ENCODE measurements at places on chromosomes 2 and 18.

- DNase-seq, result no peak
Observed at GRCh38 chr18:57518533-57518932, 68.0 kb downstream of the FECH start.

- no peak for DNase-seq
Observed at GRCh38 chr2:235262750-235263149, 231.1 kb upstream of the AGAP1 start.

DNA sequence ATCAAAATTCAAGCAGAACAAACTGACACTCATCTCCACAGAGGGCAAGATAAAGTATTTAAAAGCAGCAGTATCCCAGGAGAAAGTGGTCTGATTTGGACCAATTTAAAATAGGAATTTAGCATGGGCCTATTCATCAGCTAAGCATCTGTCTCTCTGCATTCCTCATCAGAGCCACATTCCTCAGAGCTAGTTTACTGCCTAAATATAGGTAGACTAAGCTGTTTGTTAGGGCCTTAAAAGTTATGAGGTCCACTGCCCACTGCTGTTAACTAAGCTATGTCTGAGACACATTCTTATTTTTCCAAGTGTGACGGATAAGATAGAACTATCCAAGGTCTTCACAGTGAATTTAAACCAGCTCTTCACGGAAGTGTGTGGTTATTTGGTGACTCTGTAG is 17.6 kb downstream of the NEB start:
- DNase-seq, result no peak

GRCh38 chr2:170157025-170157684 is 20.8 kb upstream of the MYO3B start:
- peak; percentile 16 for DNase-seq

- DNase-seq, result no peak
Observed at GRCh38 chr2:65370387-65371073, 61.9 kb downstream of the SPRED2 start.

DNA sequence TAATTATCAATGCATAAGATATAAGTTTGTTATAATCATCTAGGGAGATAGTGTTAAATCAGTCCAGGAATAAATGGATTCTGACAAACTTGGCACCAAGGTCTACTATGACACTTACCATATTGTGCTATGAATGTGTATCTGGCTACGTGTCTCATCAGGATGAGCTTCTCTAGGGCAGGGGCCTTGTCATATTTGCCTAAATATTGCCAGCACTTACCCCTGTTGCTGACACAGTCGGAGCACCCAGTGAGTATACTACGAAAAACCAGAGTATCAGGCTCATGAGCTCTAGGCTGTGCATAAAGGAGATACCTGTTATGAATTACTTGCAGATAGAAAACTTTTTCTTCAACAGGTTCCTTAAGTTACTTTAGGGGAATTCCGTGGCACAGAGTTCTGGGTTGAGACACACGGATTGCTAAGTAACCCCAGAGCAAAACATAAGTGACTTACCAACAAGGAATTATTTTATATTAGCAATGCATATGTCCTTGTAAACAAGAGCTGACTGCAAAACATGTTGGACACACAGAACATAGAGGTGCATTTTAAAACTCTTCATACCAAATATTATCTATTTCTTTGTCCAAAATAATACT is 7.7 kb upstream of the TTC39C start:
- no peak for DNase-seq

GRCh38 chr18:31990823-31991222 is 27.8 kb upstream of the RNF125 start:
- DNase-seq, result no peak

- DNase-seq, result no peak
Observed at GRCh38 chr2:236720974-236721540, 151.4 kb downstream of the ACKR3 start.

- no peak for DNase-seq
Observed at GRCh38 chr18:6744816-6745455, 15.4 kb downstream of the ARHGAP28 start.

DNA sequence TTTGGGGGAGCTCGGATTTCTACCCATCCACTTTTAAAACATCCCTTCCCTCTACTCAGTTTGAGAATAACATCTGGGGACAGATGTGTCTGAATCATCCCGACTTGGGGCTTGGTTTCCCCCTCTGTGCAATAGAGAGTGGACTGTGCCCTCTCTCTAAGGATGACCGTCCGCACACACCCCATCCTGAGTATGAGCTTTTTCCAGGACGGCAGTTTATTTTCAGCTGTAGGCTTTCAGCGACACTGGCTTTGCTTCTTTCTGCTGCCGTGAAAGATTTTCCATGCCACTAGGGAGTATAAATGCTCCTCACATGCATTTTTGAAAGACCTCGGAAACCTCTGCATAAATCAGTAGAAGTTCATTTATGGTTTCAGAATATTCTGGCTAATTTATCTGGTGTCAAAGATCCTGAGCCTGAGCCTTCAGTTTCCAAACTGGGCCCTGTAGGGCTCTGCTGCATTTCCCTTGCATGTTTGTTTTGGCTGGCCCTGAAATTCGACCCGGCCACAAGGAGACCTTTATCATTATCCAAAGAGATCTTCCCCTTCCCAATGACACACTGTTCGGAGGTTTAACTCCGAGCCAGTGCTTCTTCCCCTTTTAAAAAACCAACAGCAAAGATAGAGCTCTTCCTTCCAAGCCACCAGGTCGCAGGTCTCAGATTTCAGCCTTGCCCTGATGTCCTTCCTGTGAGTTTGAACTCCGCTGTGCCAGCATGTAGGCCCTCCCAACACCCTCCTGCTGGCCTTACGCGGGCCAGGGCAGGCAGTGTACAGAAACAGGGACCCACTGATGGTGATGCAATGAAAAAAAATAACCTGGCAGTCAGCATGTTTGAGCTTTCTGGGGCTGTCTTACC is 53.3 kb downstream of the FECH start:
- DNase-seq, result no peak

GRCh38 chr2:240955306-240956170 is 42.9 kb upstream of the SNED1 start:
- DNase-seq, result no peak

DNA sequence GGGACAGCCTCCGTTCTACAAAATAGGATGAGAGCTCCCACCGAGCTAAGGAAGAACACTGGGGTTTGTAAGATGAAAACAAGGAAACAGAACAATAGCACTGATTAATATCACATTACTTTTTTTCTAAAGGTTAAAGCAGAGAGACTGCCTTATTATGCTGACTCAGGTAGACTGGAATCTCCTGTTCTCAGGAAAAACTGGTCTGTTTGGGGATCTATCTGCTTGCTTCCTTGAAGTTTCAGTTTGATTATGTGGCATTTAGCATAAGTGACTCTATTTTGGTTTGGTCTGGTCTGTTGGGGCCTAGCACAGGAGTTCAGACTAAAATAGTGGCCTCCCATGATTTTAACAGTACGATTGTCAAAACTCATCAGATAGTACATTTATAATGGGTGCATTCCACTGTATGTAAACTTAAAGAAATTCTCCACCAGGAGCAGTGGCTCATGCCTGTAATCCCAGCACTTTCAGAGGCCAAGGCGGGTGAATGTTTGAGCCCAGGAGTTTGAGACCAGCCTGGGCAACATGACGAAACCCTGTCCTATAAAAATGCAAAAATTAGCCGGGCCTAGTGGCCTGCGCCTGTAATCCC is 64.1 kb upstream of the NDUFV2 start:
- no peak for DNase-seq

DNA sequence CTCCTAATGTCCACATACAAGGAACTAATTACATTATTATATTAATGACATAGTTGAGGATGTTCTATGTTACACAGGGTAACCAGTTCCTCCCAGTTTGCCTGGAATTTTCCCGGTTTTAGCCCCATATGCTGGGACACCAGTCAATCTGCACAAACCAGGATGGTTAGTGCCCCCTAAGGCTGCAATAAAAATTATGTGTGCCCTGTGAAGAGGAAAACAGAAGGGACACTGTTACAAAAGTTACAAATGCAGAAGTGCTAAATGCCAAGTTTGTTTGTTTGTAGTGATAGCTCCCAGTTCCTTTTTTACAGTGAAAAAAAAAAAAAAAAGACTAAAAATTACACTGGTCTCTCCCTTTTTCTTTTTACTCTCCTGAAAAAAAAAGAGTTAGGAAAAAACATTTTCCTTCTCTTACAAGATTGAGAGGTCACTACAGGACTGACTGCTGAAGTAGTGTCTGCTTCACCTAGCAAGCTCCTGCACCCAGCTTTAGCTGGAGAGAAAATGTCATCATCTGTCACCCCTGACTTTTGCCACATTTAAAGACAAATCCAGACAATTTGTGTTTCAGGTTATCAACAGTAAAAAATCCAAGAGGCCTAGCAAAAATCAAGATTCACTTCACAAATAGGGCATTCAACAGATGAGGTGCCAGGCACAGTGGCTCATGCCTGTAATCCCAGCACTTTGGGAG is 3.2 kb downstream of the ANKRD44 start:
- no peak for DNase-seq

GRCh38 chr2:197786010-197786877 is 1.1 kb upstream of the BOLL start:
- no peak for DNase-seq

DNA sequence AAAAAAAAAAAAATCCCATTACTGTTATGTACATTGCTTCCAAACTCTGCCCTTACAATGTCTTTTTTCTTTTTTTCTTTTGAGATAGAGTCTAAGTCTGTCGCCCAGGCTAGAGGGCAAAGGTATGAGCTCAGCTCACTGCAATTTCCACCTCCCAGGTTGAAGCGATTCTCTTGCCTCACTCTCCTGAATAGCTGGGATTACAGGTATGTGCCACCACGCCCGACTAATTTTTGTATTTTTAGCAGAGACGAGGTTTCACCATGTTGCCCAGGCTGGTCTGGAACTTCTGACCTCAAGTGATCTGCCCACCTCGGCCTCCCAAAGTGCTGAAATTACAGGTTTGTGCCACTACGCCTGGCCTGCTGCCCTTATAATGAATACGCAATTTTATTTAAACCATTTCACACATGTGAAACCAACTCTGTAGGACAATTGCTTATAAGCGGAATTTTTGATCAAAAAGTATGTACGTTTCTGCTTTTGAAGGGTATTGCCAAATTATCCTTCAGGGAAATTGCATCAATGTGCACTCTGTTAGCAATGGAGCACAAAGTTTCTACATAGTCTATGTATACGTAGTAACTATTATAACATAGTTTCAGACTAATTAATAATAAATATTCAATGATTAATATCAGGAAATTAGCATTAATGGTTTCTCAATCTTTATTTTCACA is 55.7 kb upstream of the ACTR3 start:
- DNase-seq, result no peak

- no peak for DNase-seq
Observed at GRCh38 chr18:64799376-64799775, 650.5 kb upstream of the LINC00305 start.

- no peak for DNase-seq
Observed at GRCh38 chr2:38940746-38941145, 51.1 kb downstream of the ARHGEF33 start.

DNA sequence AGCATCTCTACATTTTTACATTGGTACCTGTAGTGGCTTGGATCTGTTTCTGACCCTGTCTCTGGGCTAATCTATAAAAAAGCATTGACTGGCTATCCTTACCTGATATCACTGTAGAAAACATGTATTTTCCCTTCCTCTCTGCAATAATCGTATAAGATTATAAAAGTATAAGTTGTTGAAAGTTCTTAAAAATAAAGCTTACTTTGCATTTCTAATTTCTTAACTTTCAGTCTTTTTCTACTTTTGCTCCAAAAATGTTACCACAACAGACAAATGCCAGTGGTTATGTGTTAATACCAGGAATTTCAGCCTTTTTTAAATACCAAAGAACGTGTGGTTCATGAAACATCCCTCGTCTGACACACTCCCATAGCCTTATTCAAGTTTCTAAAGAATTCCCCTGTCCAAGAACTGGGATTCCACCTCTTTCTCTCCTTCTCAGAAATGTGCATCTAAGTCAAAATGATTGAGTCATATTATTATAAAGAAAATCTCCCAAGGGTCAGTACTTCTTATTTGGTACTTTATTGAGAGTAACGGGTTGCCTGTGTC is 28.5 kb upstream of the ACKR3 start:
- no peak for DNase-seq

GRCh38 chr2:9002637-9003365 is 683 bp downstream of the MBOAT2 start:
- no peak for DNase-seq

DNA sequence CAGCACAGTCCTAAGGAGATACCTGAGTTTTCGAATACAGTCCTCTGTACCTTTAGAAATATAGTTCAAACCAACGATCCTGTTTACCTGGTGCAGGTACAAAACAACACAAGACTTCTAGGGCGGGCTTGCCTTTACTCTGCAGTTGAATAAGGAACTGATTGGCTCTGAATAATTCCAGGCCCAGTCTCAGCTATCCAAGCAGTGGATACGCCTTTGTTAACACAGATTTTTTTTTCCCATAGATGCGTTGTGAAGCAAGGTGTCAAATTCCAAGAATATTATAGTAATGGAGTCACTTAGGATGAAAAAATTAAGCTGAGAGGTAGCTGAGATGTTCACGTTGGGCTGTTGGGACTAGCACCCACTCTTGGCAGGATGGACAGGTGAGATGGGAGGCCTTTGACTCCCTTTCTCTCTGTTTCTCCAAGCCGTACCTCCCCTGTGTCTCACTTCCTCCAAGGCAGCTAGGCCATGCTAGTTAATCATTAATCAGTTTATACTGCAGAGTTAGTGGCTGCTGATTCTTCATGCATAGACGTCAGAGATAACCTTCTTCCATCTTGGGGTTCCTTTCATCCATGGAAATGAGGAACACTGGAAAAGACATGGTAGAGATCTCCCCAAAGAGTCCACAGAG is 380.8 kb upstream of the ACVR2A start:
- DNase-seq, result no peak

- DNase-seq, result no peak
Observed at GRCh38 chr2:118806797-118807667, 40.4 kb downstream of the EN1 start.

Data from glomerular endothelial cell (primary cell).